ENCODE measurements at places on chromosomes 5 and 9.
A peak's percentile ranks its signal among the peaks of the same experiment; 100 is the strongest.

- no peak for DNase-seq
Observed at GRCh38 chr5:37495668-37496347, 116.7 kb downstream of the WDR70 start.

DNA sequence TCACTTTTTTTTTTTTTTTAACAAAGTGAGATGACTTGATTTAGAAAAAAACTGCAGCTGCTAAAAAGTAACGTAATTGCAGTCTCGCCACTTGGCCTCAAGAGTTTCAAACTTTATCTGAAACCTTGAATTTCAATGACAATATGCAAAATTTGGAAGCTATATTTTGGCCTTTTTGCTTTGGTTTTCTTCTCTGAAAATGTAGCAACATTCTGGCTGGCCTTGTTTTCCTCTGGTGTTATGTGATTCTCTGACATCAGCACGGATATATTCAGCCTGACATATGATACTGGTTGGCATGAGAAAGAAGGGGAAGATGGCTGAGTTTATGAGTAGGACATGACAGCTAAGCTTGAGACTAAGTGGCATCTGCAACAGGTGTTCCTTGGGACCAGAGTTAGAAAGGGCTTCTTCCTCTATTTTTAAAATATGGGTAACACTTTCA, 136.5 kb downstream of the MEF2C start:
- no peak for DNase-seq

- no peak for DNase-seq
Observed at GRCh38 chr5:132011622-132012343, at the start of gene ACSL6. Gene ACSL6, minus strand, starts transcription at chr5:132011658. Its CDS starts 105 bp downstream, at chr5:132011553.

DNA sequence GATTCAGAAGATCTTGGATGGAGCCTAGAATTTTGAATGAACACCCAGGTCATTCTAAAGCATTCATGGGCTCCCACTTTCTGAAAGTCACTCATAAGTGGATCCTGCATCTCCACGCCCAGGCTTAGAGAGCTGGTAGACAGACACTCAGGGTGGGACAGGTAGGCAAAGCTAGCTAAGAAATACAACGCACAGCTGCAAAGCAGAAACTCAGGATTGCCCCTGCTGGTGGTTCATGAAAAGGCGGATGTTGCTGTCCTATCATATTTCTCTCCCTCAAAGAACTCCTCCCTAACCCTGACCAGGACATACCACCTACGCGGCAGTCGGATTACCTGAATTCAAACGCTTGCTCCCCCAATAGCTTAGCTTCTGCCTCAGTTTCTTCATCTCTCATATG, 226.5 kb downstream of the GLIS3 start:
- DNase-seq, result no peak

DNA sequence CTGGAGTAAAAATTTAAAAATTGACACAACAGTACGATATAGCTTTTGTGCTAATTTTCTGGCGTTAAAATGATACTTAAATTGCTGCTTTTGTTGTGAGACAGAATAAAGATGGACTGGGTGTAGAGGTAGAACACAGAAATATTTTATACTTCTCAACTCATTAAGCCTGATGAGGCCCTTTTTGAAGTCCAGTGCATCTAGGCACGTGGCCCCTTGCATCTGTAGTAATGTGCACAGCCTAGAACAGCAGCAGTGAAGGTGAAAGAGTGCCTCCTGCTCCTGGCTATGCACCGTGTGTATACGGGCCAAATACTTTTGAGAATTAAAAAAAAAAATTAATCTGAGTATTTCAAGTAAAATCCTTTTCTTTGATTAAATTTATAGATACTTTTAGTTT, 115.6 kb downstream of the XRCC4 start:
- no peak for DNase-seq

DNA sequence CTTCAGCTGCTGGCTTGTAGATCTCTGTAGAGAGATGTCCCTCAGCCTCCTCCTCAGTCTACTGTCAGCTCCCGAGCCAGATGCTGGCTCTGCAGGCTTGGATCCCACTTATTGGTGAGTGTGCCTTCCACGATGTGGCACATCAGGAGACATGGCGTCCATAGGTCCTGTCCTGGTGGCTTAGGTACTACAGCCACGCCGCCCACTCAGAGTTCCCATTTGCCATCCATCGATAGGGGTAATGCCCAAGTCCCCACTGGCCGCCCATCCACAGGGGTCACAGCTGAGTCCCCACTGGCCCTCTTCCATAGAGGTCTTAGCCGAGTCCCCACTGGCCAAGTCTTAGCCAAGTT, 17.3 kb downstream of the EXOC3 start:
- DNase-seq, result no peak

GRCh38 chr5:151719228-151720000, 32.7 kb upstream of the SPARC start:
- no peak for DNase-seq

DNA sequence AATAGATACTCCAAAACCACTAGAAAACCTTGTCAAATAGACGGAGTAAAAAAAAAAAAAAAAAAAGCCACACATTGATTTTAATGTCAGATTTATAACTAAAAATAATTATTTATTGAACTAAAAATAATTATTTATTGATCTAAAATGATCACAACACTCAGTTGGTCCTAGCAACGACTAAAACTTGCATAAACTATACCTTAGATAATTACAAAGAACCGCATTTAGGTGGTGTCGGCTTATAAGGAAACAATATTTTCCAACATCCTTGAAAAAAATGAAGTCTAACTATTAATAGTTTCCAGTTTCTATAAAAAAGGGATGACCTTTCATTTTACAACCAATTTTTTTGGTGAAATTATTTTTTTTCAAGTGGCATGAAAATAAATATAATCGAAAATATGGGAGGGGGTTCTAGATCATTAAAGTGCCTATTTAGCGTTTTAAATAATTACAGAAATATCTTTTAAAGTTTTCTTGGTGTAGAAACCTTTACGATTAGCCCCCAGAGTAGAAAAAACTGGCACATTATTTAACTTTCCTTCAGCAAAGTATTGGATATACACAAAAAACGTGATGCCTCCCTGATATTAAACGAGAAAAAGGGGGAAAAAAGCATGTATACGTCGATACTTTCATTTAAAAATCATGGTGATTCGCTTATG, 3.7 kb downstream of the ARRDC3 start:
- DNase-seq, result no peak

- DNase-seq, result no peak
Observed at GRCh38 chr5:40672425-40672824, 7.3 kb upstream of the PTGER4 start.

DNA sequence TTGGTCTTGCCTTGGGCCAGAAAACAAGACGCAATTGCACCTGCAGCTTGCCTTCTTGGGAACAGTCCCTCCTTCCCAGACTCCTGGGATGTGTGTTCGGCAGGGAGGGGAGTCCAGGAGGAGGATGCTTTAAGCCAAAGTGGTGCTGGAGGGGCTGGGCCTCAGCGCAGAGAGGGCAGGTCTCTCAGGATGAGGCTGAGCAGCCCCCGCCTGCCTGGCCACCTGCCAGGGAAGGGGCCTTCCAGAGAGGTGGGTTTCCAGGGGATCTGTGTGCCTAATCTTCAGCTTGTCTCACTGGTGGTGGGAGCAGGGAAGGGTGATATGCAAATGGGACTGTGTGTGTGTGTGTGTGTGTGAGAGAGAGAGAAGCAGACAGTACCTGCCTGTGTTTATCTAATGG, 105.2 kb downstream of the ENTREP1 start:
- DNase-seq, result no peak

- DNase-seq, result no peak
Observed at GRCh38 chr5:15606197-15606596, 106.2 kb downstream of the FBXL7 start.

- no peak for DNase-seq
Observed at GRCh38 chr9:131590449-131590848, 45.1 kb downstream of the PRRT1B start.

- DNase-seq, result no peak
Observed at GRCh38 chr9:97773723-97774122, 76.6 kb upstream of the XPA start.

DNA sequence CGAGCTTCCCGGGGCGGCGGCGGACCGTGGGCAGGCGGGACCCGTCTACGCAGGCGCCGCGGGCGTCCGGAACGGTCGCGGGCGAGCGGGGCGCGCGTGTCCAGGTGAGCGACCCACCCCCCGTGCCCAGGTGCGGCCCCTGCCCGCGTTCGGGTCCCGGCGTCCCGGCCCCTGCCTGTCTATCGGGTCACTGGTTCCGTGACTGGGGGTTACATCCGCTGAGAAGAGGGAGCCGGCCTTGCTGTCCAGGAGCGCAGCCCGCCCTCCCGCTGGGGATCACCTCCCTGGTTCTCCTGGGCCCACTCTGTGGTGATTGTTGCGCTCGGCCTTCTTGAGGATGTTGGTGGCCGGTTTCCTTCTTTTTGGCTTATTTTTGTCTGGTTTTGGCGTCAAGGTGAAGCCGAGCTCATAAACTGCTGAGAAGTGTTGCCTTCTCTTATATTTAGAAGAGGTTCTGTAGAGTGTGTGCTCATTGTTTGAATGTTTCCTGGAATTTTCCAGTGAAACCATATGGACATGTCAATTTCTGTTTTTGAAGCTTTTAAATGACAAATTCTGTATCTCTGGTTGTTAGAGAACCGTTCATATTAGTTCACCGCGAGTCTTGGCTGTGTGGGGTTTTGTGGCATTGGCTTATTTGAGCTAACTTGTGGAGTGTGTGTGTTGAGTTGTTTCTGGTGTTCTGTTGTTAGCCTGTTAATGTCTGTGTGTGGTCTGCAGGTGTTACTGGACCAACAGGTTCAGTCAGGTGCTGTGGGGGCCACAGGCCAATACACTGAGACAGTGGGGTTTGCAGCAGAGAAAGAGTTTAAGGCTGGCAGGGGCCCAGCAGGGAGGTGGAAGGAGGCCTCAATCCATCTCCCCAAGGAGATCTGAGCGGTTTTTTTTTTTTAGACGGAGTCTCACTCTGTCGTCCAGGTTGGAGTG, 621 bp downstream of the CEP72 start:
- DNase-seq, result no peak

GRCh38 chr5:74640954-74641734, 616 bp upstream of the ENC1 start:
- no peak for DNase-seq

DNA sequence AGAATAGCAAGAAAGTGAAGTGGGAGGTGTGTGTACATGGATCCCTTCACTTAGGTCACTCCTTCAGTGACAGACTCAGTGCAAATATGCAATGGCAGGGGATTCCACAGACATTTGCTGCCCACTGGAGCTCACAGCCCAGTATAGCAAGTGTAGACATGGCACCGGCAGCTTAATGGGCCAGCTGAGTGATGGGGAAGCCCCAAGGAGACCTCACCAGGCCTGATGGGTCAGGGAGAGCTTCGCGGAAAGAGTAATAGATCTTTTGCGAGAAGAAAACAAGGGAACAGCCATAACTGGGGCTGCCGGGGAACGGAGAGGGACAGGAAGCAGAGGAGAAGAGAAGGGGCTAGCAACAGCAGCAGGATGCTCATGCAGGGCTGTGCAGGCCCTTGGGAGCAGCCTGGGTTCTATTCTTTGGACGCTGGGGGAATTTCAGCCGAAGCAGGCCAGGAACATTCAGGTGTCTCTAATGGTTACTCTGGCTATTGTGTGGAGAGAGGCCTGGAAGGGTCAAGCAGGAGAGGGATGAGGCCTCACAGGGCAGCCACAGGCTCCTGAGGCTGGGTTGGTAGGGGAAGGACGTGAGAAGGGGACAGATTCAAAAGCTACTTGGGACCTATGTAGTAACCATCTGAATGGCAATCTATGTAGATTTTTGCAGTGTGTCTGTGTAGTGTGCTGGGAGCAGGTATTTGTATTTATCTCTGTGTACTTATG, 27.0 kb downstream of the TCF7 start:
- no peak for DNase-seq

- no peak for DNase-seq
Observed at GRCh38 chr9:16501141-16501540, 369.3 kb downstream of the BNC2 start.

DNA sequence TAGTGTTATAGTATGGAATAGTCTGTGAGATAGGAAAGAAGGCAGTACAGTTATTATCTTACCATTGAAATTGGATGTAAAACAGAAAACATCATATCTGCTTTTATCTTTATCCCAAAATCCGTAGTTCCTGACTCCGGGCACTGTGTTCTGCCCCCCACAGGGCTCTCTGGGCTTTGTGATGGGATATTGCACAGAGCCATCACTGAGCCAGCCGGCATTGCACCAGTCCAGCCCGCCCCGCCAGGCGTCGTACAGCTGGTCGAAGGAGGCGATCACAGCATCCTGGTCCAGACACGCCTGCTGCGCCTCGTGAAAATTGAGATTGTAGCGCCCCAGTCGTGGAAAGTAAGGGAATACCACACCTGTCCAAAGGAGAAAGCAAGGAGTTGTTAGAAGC, 76.4 kb downstream of the HAPLN1 start:
- no peak for DNase-seq

DNA sequence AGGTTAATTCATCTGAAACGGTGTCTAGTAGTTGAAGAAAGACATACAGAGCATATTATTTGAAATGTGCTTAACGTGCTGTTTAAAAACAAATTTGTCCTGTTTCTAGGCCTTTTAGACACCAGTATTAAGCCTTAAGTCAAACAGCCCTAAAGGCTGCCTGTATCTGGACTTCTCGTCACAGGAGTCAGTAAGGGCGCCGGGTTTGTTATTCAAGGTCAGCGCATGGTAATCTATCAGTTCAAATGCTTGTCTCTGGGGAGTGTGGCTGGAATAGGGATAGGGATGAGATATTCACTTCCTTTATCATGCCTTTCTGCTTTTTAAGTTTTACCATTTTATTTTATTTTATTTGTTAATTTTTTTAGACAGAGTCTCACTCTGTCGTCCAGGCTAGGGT, 9.4 kb upstream of the CNOT6 start:
- DNase-seq, result no peak

DNA sequence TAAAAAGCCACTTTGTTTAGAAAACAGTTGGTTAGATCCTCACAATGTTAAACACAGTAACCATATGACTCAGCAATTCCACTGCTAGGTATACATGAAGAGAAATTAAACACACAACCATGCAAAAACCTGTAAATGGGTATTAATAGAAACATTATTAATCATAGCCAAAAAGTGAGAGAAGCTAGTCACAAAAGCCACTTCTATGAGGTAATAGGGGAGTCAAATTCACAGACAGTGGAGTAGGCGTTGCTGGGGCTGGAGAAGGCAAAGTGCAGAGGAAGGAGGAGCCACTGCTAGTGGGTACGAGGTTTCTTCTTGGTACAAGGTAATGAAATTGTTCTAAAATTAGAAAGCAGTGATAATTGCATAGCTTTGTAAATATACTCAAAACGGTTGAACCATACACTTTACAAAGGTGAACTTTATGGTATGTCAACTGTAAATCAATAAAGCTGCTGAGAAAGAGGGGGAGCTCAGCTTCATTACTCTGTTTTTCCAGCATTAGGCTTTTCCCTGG, 364.4 kb downstream of the GADD45G start:
- no peak for DNase-seq

GRCh38 chr5:133930061-133930812, 38.2 kb downstream of the C5orf15 start:
- peak; percentile 11 for DNase-seq

GRCh38 chr5:64603676-64604075, 86.6 kb upstream of the SHISAL2B start:
- no peak for DNase-seq

DNA sequence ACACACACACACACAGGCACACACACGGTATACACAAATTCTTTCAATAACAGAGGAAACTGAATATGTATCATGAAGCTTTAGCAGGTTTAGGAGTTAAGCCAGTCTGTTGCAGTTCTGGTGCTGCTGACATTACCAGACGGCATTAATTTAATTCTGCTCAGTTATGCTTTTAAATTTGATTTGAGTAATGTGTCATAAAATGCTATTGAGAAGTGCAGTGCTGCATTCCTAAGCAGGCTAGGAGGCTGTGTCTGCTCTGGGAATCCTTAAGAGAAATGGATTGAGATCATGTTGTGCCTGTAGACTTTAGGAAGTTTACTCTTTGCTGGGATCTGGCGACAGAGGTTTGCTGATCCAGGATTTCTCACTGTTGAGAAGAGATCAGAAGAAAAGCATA, 733.8 kb downstream of the BRINP1 start:
- no peak for DNase-seq
